Memory B cell (primary cell): ENCODE measurements at places on chromosomes 3 and 15.

DNA sequence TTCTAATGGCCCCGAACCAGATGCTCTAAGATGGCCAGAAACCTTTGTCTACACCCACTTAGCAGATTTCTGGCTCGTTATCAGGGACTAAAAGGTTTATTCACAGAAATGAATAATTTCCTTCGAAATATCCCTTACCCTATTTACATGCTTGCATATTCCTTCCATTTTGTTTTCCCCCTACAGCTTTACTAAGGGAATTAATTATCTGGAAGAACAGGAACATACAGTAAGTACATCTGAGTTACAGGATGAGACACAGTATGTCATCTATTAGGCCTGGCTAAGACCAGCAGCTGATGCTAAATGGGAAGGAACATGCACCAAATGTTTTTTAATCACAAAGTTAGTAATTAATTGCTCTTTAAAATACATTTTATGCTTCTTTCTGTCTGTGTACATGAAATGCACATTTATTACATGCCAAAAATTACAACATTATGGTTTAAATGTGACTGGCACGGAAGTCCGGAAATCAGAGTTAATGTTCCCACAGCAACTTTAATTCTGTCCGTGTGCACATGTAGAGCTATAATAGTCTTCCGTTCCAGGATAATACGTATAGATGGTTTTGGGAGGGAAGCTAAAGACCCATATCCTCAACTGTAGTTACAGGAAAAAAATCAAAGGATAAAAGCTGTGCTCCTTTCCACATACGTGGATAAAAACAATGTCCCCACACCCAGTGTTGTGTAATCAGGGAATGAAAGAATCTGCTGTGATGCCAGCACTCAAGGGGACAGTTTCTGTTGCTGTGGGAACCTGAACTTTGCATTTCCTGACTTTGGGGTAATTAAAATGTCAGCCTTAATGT lies 82.0 kb downstream of the TIGIT start:
- DNase-seq, result no peak

DNA sequence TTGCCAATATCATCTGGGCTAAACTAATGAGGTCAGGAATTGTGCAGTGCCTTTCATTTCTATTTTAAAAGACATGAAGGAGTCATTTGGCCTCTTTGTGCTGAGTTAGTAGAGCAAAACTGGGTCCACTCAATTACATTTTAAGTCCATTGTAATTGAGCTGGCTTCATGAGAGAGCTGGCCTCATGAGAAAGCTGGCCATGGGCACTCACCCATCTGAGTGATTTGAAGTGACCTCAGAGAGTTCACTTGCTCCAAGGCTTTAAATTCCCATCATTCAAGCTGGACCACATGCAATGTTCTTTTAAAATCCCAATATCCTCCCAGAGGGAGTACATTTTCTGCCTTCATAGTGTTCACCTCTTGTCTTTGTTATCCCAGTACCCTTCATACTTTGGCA lies 335.9 kb upstream of the WNT5A start:
- DNase-seq, result no peak

- no peak for DNase-seq
Measured at GRCh38 chr15:55824857-55825613, 82.1 kb upstream of the PRTG start.

GRCh38 chr15:61654918-61655317 lies 405.3 kb downstream of the VPS13C start:
- DNase-seq, result no peak

- no peak for DNase-seq
Measured at GRCh38 chr3:190619761-190620160, 105.9 kb downstream of the IL1RAP start.
